Natural killer cell treated with Interleukin-12 subunit alpha and Interleukin-12 subunit beta and Interleukin-15 and Interleukin-18, amount 100 ng/mL, for 72 hours (primary cell): ENCODE measurements at places on chromosomes 7 and 10. TPM values are rescaled to one million over a fixed set of nuclear protein-coding genes. Genes with fewer than 3 reads are reported as not detected.

- no peak for DNase-seq
Observed at GRCh38 chr10:125343118-125343925, 183.0 kb upstream of the CTBP2 start.

DNA sequence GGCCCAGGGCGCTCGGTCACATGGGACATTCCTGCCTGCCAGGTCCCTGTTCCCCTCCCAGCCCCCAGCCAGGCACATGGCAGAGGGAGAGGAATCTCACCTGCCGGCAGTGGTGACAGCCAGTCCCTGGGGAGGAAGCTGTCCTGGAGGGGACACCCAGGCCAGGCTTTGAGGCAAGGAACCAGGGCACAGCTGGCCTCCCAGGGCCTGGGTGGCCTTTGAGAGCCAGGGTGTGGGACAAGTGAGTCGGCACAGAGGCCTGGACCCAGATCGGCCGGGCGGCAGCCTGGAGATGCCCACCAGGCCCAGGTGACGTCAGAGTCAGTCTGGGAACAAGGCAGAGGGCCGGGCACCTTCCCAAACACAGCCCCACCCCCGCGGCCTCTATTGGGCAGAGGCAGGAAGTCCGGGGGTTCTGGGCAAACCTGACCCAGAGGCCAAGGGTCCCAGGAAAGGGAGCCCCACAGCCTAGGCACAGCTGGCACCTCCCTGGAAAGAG, 65.0 kb upstream of the CFAP46 start:
- DNase-seq: no peak

Gene TRUB1
- 19.4 TPM for total RNA-seq

DNA sequence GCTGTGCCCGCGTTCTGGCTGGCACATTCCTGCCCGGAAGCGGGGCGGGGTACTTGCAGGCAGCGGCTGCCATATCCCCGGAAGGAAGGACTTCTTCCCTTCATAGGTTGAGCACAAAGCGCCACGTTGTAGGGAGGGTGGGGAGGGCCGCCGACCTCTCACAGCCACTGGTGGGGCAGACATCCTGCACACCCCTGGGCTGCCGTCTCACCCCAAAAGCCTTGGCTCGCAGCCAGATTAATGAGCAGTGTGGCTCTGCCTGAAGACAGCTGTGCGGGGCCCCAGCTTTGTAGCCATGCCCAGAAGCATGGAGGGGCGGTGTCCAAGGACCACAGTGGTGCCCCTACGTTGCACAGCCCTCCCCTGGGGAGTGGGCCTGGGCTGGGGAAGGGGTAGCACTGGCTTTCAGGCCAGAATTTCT, 54.3 kb upstream of the DPYSL4 start:
- DNase-seq: peak; percentile 42

Gene GNG11
- not detected for total RNA-seq

DNA sequence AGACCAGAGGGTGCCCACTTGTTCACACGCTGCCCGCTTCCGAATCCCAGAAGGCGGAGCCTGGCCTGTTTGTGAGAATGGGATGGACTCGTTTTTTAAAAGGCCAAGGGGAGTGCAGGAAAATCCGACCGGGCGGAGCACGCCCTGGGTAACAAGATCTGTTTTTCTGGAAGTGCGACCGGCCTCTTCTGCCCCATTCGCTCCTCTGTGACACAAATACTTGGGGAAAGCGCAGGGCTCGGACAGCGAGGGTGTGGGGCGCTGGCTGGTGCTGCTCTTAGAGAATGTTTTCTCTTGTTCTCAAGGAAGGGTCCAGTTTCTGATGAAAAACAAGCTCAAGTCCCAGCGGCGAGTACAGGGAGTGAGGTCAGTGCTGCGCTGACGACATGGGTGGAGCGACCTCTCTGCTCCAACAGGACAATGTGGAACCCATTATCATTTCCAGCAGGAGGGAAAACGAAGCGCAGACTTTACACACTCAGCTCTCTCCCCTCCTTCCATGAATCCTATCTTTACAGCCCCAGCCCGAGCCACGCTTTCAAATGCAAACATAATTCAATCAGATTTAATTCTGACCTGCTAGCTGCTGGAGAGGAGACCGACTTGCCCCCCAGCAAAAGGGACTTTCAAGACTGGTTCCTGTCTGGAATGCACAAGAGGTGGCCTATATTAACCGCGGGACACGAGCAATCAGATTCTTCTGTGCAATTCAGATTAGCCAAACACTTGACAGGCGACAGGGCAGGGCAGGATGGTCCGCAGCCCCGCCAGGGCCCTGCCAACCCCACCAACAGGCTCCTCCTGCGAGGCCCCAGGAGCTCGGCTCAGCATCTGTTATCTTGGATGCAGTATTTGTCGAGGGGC, 1.1 kb downstream of the RADIL start:
- DNase-seq: no peak
